ENCODE measurements at places on chromosomes 2 and 18.

GRCh38 chr2:54839461-54840255, 116.2 kb downstream of the EML6 start:
- no peak for DNase-seq

- no peak for DNase-seq
Measured at GRCh38 chr2:54855434-54855833, 132.0 kb downstream of the EML6 start.

GRCh38 chr2:81984969-81985637, 1680.6 kb upstream of the LRRTM1 start:
- no peak for DNase-seq

DNA sequence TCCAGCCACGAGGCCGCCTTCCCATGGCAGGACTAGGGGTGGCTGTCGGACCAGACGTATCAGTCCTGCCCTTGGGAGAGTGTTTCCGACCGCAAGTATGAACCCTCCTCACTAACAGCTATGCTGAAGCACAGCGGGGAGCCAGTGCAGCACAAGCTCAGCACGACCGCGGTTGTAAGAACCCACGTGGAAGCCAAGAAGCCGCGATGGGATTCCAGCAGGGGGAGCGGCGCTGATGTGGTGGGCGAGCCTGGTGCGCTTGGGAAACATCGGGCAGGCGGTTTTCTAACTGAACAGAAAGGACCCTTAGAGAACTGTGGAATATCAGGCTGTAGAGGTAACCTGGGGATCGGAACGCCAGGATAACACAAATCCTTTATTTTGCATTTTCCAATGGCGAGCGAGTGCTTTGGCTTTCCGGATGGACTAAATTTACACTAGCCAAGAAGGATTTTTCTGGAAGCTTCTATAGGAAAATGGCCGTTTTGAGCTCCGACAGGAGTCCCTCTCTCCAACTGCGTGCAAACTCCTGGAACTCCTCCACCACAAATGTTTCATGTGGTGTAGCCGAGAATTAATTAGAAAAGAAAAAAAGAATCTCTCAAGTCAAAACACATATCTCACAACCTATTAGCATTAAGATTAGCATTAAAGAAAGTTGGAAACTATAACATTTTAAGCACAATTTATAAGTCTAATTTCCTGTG, 132.0 kb upstream of the MYCN start:
- DNase-seq = no peak

- DNase-seq = no peak
Measured at GRCh38 chr2:1992280-1992679, 248.0 kb upstream of the PXDN start.

- DNase-seq = no peak
Measured at GRCh38 chr2:96957244-96957643, 29.1 kb downstream of the FAM178B start.

DNA sequence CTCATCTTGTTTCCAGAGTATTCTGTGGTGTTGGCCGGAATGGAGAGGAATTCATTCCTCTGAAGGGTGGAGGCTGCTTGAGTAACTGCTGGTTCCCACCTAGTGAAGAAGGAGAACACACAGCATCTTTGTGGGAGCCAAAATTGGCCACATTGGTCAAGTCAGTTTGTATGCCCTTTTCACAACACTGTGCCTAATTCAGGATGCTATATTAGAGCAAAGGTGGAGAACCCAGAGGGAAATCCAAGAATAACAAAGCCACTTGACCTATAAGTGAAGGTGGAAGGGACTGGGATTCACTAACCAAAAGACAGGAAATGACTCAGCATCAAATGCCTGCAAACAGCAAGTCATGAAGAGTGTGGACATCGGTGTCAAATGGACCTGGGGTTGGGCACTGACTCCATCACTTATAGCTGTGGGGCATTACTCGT, 27.3 kb upstream of the MLPH start:
- DNase-seq = no peak

DNA sequence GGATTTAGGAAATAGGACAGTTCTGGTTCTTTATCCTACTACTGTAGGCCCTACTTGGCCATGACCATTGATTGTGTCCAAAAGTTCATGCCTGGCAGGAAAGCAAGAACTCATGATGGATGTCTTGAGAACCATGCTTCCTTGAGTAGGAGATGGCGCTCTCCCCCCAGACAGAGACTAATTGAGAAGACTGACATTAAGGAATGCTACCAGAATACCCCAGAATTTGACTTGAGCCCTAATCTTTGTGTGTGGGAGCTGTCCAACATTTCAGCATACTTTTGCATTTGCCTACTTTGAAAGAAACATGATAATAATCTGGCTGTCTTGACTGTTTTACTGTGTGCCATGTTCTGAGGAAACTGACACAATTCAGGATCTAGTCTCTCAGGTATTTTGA, 23.3 kb downstream of the MAPRE3 start:
- DNase-seq = no peak

DNA sequence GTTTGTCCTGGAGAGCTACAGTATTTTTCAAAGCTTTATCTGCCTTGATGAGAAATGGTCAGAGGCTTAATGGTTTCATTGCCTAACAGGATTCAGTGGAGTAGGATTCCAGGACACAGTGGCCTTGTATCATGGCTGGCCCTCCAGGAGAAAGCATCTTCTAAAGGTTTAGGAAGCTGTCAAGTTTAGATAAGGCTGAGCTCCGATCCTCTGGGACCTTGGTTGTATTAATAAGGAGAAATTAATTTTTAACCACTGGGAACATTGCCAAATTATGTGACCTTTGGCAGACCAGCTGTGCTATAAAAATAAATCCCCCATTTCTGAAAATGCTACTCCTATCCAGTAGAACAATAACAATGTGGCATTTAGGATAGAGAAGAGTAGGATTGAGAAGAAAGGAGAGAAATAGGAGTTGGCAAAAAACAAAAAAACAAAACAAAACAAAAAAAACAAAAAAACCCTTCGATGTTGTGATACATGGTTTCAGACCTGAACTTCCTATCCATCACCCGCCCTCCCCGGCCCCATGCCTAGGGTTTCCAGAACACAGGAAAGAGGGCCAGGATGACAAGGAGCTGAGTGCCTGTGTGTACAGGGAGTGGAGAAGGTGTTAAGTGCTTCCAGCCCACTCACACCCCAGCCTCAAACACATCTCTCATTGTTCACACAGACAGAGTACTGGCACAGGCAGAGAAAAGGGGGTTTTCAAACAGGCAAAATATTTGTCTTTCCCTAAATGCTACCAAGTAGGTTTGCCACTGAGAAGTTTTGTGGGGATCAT, 6.3 kb downstream of the NRP2 start:
- no peak for DNase-seq

DNA sequence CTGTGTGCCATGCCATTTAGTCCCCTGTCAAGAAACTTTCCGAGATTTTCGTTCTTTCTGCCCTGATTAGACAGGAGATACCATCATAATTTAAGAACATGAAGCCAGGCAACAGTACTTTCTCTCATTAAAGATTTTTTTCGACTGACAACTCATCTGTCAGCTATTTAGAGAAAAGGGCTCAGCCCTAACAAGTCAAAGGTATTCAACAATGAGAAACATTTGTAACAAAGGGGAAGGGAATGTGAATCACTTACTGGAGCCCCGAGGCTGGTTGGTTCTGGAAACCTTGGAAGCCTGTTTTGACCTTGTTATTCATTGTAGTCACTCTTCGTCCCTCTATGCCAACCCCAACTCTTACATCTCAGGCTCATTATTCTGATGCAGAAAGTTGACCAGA, 199.4 kb downstream of the SPP2 start:
- no peak for DNase-seq

DNA sequence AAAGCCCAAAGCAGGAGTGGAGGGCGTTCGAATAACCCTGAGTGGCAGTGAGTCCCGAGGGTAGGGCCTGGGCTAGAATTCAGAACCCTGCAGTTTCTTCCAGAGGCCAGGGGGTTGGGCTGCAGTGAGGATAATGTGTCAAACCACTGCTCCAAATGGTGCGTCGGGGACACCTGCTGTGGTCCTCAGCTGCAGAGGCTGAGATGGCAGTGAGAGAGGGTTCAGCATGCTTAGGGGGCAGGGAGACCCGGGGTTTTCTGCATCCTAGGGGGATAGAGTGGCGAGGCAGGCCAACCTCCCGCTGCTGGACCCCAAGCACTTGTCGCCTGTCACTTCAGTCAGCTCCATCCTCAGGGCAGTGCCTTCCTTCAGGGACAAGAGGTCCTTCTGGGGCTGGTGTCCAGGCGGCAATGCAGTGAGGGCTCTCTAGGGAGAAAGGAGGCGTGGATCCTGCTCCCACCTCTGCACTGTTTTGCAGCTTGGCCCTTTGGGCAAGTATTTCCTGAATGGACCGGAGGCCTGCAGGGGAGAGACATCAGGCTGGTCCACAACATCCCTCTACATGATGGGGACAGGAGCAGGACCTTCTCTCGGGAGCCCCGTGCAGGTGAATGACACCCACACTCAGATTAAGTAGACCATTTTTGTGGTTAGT, 8.4 kb upstream of the NTSR2 start:
- DNase-seq = no peak

- no peak for DNase-seq
Measured at GRCh38 chr2:56009758-56010458, 86.3 kb upstream of the EFEMP1 start.

- no peak for DNase-seq
Measured at GRCh38 chr2:219476652-219477151, 22.0 kb upstream of the GMPPA start.

- DNase-seq = no peak
Measured at GRCh38 chr2:3778851-3779495, 75.6 kb downstream of the DCDC2C start.

DNA sequence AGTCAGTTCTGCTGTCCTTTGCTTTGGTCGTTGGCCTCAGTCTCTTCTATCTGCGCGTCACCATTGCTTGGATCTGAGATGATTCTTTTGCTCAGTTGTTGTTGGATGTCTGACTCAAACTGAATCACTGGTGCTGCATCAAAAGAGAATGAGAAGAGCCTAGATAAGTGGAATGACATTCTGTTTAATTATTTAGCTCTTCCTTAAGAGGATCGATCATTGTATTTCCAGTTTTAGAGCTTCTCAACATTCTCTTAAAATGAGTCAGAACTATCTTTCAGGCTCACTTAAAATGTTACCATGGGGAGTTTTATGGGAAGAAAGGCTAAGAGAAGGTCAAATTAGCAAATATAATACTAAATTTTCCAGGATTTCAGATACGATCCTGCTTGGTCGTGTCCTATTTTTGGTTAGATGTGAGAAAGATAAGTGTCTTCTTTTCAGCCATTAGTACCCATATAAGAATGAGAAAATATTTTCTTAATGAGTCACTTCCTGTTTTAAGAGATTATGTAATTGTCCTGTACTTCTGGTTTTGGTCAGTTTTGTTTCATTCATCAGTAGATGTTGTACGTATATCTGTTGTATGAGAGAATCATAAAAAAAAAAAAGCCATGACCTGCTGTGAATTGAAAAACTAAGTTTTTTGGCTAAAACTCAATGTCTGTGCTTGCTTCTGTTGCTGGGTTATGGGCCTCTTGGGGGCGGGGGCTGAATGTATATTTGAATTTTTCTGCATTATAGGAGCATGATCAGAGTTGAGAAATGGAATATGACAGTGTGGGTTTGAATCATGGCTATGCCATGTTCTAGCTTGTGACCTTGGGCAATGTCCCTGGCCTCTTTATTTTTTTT, 31.6 kb upstream of the CASP10 start:
- no peak for DNase-seq

DNA sequence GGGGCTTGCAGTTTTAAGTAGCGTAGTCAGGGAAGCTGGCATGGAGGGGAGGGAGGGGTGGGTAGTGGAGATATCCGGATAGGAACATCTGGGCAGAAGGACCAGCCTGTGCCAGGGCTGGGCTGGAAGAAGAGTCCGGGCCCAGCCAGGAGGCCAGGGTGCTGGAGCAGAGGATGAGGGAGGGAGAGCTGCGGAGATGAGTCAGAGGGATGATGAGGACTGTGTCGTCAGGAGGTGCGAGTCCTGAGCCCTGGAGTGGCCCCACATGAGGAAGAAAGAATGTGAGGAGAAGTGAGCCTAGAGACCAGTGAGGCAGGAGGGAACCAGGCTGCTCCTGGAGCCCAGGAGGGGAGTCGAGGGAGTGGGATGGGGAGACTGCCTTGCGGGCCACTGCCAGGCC, 82.4 kb downstream of the CTIF start:
- DNase-seq = no peak

DNA sequence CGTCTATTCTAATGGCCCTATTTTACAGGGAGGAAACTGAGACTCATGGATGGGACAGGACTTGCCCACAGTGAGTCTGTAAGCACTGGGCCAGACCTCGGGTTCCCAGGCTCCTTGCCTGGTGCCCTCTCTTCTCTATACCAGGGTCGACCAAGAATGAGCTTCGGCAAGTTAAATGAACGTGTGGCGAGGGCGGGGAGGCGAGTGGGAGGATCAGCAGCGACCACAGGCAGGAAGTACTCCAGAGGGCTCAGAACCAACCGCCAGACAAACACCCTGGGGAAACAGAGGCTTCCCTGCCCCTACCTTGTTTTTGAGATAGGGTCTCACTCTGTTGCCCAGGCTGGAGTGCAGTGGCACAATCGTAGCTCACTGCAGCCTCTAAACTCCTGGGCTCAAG, 177.7 kb upstream of the SMAD2 start:
- no peak for DNase-seq

DNA sequence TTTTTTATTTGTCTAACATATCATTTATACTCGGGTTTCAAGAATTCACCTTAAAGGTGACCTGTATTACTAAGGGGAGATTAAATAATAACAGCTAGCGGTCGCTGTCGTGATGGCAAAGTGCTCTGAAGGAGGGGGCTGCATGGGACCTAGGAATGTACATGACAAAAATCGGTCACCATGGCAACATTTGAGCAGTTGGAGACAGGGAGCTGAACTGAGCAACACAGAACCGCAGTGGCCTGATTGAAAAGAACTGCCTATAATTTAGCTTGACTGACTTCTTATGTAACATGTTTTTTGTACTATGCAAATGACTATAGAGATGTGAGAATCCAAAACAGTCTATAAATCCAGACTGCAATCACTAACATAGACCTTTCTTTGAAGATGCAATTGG, 34.3 kb upstream of the EPHA4 start:
- no peak for DNase-seq

DNA sequence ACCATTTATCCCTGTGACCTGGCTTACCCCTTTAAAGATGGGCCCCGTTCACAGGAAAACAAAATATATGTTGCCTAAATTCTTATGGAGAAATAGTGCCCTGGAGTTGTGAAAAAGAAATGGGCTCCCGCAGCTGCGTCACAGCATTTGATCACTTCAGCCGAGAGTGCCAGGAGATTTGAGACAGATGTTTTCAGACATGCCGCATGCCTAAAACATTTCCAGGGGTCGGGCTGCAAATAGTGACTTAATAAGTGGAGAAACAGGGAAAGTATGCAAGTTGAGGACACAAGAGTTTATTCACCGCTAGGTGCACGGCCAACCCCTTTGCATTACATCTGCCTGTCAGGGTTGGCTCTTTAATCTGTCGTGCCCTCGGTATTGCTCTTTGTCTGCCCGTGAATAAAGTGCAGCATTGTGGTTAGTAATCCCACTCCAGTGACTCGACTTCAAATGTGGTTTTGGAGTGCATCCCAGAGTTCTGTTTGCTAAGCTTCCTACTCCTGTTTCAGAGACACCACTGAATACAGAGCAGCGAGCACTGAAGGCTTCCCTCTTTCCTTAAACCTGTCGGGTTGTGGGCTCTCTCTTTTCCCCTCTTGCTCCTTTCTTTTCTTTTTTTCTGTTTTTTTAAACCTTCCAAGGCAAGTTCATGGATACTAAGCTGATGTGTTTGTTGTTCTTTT, 187.5 kb downstream of the LTBP1 start:
- DNase-seq = no peak

GRCh38 chr2:55176094-55176415, 56.0 kb downstream of the CLHC1 start:
- no peak for DNase-seq

GRCh38 chr18:69250305-69251151, 150.2 kb upstream of the DOK6 start:
- no peak for DNase-seq

- DNase-seq = no peak
Measured at GRCh38 chr18:31301201-31301655, 16.7 kb upstream of the DSG1 start.

Data from activated effector memory CD4-positive, alpha-beta T cell treated with Interleukin-2 at 50 U/mL for 16 hours (primary cell).